ENCODE measurements at places on chromosomes 7 and 10. TPM values are rescaled to one million over a fixed set of nuclear protein-coding genes. Genes with fewer than 3 reads are reported as not detected.

The SPDYE6 gene
- polyA plus RNA-seq, result 6.3 TPM

The RNF148 gene
- polyA plus RNA-seq, result 0.33 TPM

The EPHA1 gene
- polyA plus RNA-seq, result 20.2 TPM

The NACAD gene
- polyA plus RNA-seq, result 8.6 TPM

The HTRA1 gene
- 158 TPM for polyA plus RNA-seq

The TAS2R4 gene
- 6.7 TPM for polyA plus RNA-seq

The SYT15 gene
- polyA plus RNA-seq, result 15.0 TPM

The CD36 gene
- polyA plus RNA-seq, result 32.9 TPM

The ENTPD1 gene
- polyA plus RNA-seq, result 23.1 TPM

The RBM20 gene
- 5.3 TPM for polyA plus RNA-seq

The SCIN gene
- 112 TPM for polyA plus RNA-seq

The IDI2 gene
- polyA plus RNA-seq, result not detected

The LFNG gene
- polyA plus RNA-seq, result 25.7 TPM

The ADCY1 gene
- polyA plus RNA-seq, result 3.1 TPM

The LBX1 gene
- polyA plus RNA-seq, result not detected

- DNase-seq, result no peak
Observed at GRCh38 chr7:13416071-13416470, 573.4 kb downstream of the ETV1 start.

DNA sequence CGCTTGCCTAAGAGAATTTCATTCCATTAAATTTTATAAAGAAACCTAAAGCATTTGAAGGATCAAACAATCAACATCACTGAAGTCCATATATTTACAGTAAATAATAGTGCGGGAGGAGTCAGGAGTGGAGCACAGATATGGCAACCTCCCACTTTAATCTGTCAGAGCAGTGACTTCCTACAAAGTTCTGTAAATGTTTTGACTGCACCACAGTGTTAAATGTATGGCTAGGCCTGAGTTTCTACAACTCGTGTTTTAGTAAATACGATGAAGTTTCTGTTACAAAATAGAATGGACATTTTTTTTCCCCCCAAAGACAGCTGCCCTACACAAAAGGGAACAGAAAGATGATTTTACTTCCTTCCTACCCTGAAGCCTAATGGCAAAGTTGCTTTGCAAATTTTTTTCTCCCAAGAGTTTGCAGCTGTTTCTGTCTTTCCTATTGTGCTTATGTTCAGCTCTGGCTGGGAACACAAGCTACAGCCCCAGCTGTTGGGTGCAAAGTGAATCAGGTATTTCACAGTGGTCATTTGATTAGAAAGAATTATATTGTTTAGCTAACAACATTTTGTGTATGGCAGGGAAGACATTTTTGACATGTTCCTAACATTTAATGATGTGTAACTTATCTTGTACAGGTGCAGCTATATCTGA is 62.1 kb downstream of the MET start:
- DNase-seq, result no peak

- DNase-seq, result no peak
Observed at GRCh38 chr7:155201325-155202087, 96.2 kb upstream of the INSIG1 start.

GRCh38 chr7:156918635-156919034 is 25.7 kb upstream of the LMBR1 start:
- no peak for DNase-seq

- no peak for DNase-seq
Observed at GRCh38 chr10:21505711-21506278, 19.7 kb downstream of the SKIDA1 start.

DNA sequence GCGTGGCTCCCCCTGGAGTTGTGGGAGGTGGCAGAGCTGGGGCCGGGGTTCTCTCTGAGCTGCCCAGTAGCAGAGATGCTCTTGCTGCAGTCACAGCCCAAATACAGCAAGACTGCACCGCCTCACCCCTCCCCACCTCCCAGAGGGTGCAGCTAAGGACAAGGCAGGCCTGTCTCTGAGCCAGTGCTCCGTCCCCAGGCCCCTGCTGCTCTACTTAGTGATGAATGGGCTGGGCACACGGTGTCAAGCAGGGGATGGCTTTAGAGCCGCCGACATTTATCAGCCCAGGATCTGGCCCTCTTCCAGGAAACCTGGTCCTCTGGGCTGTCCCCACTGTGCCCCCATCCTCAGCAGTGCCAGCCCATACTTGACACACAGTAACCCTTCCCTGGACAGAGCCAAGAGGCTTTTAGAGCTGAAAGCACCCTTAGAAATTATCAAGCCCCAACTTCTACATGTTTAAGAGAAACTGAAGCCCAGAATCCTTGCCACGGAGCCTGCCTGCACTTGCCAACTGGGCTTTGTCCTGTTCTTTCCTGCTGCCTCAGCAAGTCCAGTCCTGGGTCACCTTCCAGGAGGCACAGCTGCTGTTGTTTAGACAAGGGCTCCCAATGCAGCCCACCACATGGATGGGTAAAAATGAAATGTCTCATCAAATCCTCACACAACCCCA is 137.1 kb upstream of the UNC5B start:
- no peak for DNase-seq

GRCh38 chr10:79463578-79464496 is 18.4 kb upstream of the ZCCHC24 start:
- no peak for DNase-seq

DNA sequence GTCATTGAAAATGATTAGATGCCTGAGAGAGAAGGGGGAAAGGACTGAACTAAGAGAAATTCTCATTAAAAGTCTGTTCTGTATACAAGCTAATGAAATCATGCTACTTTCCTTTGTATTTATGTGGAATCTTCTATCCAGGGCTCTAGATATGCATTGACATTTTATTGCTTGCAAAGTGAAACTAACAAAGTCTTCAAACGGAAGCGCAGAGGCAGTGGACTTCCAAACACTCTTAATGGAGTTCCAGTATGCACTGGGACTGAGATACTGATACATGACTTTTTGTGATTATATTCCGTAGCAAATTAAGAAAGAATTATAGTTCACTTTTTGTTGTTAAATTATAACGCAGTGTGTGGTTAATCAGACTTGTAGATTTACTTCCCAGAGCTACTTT is 166.8 kb upstream of the TBX20 start:
- no peak for DNase-seq

DNA sequence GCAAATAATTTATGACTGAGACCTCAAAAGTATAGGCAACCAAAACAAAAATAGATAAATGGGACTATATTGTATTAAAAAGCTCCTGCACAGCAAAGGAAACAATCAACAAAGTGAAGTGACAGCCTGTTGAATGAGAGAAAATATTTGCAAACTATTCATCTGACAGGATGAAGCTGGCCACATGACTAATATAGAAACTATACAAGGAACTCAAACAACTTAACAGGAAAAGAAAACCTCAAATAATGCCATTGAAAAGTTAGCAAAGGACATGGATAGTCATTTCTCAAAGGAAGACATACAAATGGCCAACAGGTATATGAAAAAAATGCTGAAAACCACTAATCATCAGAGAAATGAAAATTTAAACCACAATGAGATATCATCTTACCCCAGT is 245.1 kb downstream of the STK31 start:
- no peak for DNase-seq

GRCh38 chr7:94247970-94248369 is 146.7 kb upstream of the COL1A2 start:
- no peak for DNase-seq

DNA sequence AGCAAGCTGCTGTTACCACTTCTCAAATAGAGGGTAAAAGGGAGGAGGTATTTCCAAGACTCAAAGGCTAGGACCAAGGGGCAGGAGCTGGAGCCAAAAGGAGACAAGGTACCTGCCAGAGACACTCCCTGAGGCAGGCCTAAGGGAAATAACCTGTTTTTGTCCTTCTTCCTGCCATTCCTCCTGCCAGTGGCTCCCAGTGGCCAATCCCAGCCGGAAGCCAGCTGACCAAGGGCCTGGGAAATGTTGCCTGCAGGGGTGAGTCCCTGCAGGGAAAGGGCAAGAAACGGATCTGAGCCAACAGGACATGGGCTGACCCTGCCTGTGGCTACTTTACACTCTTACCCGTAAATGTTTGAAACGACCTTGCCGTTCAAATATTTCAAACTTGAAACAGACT is 3.5 kb downstream of the CYTH3 start:
- DNase-seq, result no peak

- peak; percentile 43 for DNase-seq
Observed at GRCh38 chr7:152435384-152436110, at the start of gene KMT2C. Gene KMT2C, minus strand, starts transcription at chr7:152436003. Its CDS starts 217 bp downstream, at chr7:152435786.

GRCh38 chr10:100006243-100006886 is 3.4 kb downstream of the DNMBP start:
- DNase-seq, result no peak

- DNase-seq, result no peak
Observed at GRCh38 chr7:139702313-139702731, 75.5 kb downstream of the HIPK2 start.

DNA sequence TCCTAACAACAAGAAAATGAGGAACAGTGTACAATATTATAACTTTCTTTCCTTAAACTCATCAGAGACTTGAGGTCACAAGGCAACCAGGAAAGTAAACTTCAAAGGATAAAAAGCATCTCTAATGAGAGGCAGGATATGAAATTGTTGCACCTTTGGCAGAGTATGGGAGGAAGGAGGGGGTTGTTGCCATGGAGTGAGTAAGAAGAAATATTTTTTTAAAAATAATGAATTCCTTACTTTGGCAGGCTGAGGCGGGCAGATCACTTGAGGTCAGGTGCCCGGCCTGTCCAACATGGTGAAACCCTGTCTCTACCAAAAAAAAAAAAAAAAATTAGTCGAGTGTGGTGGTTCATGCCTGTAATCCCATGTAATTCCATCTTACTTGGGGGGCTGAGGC is 21.1 kb upstream of the CHN2 start:
- DNase-seq, result no peak

- DNase-seq, result no peak
Observed at GRCh38 chr7:17474724-17475344, 176.4 kb downstream of the AHR start.

DNA sequence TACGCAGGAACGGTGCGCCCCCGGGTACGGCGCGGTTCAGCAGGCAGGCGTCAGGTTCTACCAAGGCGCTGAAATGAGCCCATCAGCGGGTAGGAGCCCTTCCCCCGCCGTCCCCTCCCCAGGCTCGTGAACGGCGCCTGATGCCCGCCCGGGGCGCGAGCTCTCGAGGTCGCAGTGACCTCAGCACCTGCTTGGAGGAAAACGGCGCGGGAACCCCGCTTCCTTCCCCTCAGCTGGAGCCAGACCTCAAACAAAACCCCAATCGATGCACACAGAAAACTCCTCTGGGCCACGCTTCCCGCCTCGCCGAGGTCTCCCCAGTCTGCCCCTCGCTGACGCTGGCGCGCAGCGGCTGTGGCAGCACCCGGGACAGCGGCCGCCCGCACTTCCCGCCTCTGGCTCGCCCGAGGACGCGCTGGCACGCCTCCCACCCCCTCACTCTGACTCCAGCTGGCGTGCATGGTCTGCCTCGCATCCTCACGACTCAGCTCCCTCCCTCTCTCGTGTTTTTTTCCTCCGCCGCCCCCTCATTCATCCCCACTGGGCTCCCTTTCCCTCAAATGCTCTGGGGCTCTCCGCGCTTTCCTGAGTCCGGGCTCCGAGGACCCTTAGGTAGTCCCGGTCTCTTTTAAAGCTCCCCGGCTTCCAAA is 514 bp upstream of the GAD2 start:
- DNase-seq, result peak; percentile 61

GRCh38 chr10:58189269-58189668 is 78.4 kb downstream of the IPMK start:
- DNase-seq, result peak; percentile 12

Measured in left kidney (tissue), 8 donors.